ENCODE measurements at places on chromosomes 3 and 15. TPM values are rescaled to one million over a fixed set of nuclear protein-coding genes. Genes with fewer than 3 reads are reported as not detected.

GRCh38 chr3:21670386-21670785 lies 80.6 kb downstream of the ZNF385D start:
- DNase-seq, result no peak

The SNX33 gene
- polyA plus RNA-seq, result 7.9 TPM

GRCh38 chr3:19947549-19948225 lies 790 bp downstream of the RAB5A start:
- DNase-seq, result peak; percentile 62

DNA sequence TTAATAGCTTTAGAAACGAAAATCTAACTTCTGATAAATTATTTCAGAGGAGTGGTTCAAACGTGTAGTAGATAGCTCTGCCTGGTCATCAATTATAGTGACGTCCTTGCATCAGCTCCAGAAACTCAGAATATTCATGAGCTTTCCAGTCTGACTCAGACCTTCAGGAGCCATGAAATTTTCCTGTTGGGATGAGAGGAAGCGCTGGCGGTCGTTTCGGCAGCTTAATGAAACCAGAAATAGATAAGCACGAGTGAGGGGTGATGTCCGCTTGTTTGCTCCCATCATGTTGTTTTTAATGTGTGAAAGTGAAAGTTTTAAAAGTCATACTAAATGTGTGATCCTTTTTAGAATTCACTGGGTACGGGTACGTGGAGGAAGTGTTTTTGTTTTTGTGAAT lies 141.1 kb downstream of the PGPEP1L start:
- DNase-seq, result peak; percentile 86

GRCh38 chr3:123834631-123835030 lies 49.5 kb downstream of the MYLK start:
- DNase-seq, result peak; percentile 47

- DNase-seq, result no peak
Observed at GRCh38 chr3:158267015-158267414, 157.1 kb downstream of the RSRC1 start.

- DNase-seq, result no peak
Observed at GRCh38 chr3:139519998-139520737, 19.4 kb downstream of the RBP1 start.

DNA sequence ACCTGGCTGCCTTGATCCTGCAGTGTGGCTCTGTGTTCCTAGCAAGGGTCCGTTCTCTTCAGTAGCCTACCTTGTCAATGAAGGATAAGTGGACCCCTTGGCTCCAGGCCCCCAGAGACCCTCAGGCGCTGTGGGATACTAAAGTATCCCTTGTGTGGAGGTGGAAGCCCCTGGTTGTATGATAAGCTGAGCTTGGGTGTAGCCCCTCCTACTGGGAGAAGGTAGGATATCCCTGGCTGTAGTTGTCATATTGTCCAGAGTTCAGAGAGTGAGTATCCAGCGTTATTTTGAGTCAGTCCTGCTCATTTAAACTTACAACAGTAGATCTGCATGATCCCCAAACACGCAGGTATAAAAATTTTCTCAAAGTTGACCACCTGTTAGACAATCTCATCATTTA lies 496.8 kb downstream of the CNTN4 start:
- no peak for DNase-seq

GRCh38 chr15:70258369-70259027 lies 160.8 kb upstream of the TLE3 start:
- peak; percentile 10 for DNase-seq

DNA sequence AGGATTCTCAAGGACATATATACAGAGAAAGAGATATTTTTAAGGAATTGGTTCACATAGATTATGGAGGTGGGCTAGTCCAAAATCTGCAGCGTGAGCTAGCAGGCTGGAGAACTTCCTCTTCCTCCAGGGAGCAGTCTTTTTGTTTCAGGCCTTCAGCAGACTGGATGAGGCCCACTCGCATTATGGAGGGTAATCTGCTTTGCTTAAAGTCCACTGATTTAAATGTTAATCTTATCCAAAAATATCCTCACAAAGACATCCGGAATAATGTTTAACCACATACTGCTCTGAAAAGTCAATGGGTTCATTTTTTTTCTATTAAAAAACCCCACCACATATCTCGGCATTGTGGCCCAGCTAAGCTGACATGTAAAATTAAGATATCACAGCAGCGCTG lies 22.2 kb upstream of the NRROS start:
- DNase-seq, result no peak

The SI gene
- not detected for polyA plus RNA-seq

- peak; percentile 70 for DNase-seq
Observed at GRCh38 chr3:191331388-191331787, 1.1 kb upstream of the UTS2B start.

GRCh38 chr15:89599021-89599420 lies 23.8 kb downstream of the TICRR start:
- DNase-seq, result no peak

GRCh38 chr3:85255949-85256348 lies 297.2 kb downstream of the CADM2 start:
- no peak for DNase-seq

The ZNF860 gene
- 0.19 TPM for polyA plus RNA-seq

The KCNMB3 gene
- polyA plus RNA-seq, result 1.2 TPM

DNA sequence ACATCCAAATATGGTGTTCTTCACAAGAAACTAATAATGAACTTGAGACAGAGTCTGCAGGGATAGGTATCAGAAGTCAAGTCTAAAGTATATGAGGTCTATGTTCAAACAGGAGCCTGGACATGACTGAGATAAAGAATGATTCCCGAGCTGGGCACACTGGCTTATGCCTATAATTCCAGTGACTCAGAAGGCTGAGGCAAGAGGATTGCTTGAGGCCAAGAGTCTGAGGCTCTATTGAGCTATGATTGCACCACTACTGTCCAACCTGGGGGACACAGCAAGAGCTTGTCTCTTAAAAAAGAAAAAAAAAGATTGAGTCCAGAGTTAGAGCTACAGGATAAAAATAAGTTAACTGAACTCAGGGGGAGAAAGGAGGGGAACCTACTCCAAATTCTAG lies 246.5 kb downstream of the LRRN1 start:
- no peak for DNase-seq

- no peak for DNase-seq
Observed at GRCh38 chr3:196016485-196016884, 65.4 kb downstream of the TFRC start.

DNA sequence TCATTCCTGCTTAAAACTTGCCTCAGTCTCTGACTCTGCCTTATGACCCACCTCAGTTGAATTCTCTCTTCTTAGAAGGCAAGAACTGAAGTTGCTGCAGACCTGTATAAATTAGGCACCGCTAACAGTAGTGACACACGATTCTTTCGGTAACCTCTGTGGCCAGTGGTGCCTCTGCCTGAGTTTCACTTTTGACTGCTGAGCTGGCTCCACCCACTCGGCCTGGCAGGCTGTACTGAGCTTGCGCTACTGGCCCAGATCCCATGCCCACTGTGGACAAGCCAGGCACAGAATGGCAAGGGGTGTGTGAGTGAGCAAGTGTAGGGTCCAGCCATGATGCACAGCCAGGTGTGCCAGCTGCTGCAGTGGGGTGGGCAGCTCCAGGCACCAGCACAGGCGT lies 19.1 kb upstream of the EIF1B start:
- DNase-seq, result no peak

DNA sequence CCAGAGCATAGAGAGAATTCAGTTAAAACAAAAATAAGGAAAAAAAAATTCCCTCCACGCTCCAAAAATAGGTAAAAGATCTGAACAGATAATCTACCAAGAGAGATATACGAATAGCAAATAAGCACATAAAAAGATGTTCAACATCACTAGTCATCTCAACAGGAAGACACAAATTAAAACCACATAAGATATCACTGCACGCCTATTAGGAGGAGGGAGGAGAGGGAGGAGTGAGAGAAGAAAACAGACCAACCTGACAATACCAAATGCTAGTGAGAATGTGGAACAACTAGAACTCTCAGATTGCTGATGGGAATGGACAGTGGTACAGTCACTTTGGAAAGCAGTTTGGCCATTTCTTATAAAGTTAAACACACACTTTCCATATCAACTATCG lies 212.5 kb downstream of the FMN1 start:
- DNase-seq, result no peak

The CASR gene
- not detected for polyA plus RNA-seq

The POU1F1 gene
- polyA plus RNA-seq, result not detected

The CYP1A2 gene
- polyA plus RNA-seq, result not detected

The CHST2 gene
- polyA plus RNA-seq, result 4.3 TPM
